ENCODE measurements at places on chromosomes 11 and 22.

GRCh38 chr11:64305691-64306562, 603 bp downstream of the ESRRA start:
- peak; percentile 79 for DNase-seq

GRCh38 chr11:3199537-3200295, 18.9 kb downstream of the MRGPRG start:
- peak; percentile 7 for DNase-seq

GRCh38 chr11:118068206-118068944, 8.5 kb upstream of the TMPRSS4 start:
- no peak for DNase-seq

GRCh38 chr22:19115628-19116027, 6.6 kb downstream of the DGCR2 start:
- DNase-seq: peak; percentile 20

DNA sequence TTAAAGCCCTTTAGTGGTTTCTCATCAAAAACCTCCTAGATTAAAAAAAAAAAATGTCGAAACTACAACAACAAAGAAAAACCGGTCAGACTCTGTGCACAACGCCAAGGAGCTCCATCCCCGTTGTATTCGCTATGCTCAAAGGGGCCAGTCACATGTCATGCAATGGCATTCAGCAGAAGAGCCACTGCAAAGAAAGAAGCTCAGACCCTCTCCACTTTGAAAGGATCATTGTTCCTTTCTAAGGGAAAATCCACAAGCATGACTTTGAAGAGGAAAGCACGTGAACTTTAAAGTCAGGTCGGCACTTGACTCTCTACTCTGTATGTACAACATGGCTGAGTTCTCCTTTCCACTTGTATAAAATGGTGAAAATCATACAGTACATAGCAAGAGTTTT, 655.6 kb downstream of the ETS1 start:
- no peak for DNase-seq

GRCh38 chr11:130560000-130560780, 111.7 kb downstream of the ADAMTS15 start:
- no peak for DNase-seq

DNA sequence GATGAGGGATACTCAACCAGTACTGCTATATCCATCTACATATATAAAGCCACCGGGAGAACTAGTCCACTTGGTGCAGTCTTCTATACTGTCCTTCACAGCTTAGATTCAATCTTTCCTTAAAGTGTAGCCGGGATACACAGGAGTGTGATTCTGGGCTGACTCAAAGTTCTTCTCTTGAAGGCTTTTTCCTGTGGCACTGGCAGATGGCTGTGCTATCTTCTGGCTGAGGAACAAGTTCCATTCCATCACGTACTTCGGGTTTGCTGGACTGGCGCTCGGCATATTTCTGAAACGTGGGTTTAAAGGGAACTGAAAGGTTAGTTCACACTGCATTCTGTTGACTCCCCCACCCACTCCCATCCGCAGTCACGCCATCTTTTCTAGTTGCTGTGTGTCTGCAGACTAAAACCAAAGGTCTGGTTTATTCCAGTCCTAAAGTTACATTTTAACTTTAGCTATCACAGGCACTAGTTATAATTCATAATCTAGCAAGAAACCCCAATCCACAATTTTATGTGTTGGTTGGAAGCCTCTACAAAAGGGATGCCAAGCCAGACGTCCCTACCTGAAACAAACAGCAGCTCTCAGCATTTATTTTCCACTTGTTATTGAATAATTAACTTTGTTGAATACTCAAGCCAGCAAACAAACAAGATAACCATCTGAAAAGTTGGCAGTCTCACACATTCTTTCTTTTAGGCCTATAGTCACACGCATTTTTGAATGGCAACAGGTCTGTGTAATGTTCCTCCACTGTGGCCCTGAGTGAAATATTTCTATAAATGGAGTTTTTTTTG, 7.5 kb upstream of the C11orf65 start:
- DNase-seq: no peak

GRCh38 chr11:119472186-119472855, 49.3 kb upstream of the THY1 start:
- DNase-seq: no peak
